ENCODE measurements at places on chromosomes 4 and X.

GRCh38 chrX:12007881-12008280, 130.4 kb upstream of the FRMPD4 start:
- DNase-seq: no peak

DNA sequence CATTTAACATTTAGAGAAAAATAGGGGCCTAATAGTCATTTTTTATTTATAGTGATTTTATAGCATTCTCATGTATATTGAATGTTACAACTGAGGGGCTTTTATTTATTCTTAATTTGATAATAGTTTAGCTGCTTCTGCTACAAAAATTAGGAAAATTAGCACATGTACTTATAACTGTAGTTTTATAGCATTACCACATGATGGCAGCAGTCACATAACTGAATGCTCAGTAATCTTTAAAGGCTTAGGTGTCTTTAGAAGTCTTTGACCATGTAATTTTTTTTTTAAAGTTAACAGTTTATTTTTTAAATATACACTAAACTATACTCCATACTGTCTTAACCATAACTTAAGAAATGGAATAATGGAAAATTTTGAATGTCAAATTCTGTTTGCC, 136.6 kb downstream of the STAG2 start:
- peak; percentile 23 for DNase-seq

- DNase-seq: no peak
These were observed 543.1 kb downstream of the GBA3 start for GRCh38 chr4:23235628-23236390.

GRCh38 chrX:24153178-24153795, 3.8 kb downstream of the ZFX start:
- no peak for DNase-seq

DNA sequence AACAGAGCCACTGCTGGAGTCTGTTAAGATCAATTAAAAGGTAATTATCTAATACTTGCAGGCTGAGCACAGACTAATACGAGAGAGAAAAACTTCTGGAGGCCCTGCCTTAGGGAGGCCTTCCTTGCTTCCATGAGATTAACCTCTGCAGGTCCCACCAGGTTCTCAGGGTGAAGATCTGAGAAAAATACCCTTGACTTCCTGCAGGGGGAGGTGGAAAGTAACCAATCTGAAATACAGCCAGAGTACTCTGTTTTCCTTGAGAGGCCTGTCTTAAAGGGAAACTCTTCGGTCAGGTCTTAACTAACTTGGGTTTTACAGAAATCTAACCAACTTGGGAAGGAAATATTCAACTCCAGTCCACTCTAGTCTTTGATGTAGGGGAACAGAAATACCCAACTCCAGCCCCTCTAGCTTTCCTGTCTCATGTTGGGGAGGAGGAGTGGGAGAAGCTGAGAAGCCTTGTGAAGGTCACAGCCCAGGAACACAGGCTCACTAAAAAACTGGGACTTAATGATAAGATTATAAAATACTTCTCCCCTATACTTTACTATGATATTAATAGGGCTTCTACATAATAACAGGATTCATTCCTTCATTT, 77.1 kb downstream of the TBCK start:
- no peak for DNase-seq

Measured in NCI-H1105 treated with DMSO at 0.1 percent for 48 hours (cell line).